Activated CD4-positive, alpha-beta T cell treated with anti-CD3 and anti-CD28 coated beads for 48 hours (primary cell): ENCODE measurements at places on chromosomes 2 and 18.

GRCh38 chr2:46843316-46843715 is 72.3 kb downstream of the MCFD2 start:
- DNase-seq: no peak

- no peak for DNase-seq
Measured at GRCh38 chr2:221590861-221591365, 18.8 kb upstream of the EPHA4 start.

DNA sequence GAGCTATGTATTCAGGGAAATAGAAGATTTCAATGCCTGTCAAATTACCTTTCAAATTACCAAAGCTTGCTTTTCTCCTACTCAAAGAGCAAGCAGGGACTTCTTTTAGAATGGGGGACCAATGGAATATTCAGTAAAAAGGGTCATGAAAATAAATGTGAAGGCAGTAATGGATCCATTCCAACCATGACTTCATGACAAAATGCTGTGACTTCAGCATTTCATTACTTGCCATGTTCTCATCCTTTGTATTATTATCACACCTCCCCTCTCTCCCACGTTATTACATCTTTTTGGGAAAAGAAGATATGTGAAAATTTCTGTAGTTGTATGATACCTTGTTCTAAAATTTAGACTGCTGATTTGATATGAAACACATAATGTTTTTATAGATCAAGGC is 864.0 kb upstream of the FSHR start:
- no peak for DNase-seq

GRCh38 chr18:23872701-23873550 is 141.6 kb upstream of the TTC39C start:
- DNase-seq: peak; percentile 24

DNA sequence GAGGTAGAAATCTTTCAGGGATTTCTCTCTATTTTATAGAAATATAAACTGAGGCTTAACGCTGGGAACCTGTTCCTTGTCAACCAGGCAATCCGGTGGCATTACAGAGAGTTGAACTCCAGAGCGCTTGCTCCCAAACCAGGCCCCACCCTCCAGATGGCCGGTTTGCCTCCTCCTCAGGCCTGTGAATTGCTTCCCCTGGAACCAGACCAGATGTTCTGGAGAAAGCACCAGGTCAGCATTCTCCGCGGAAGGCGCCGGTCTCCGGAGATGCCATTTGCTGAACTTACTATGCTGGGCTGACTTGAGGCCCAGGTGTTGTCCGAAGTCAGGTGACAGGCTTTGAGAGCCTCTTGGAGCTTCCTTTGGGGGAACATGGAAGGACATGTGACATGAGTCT is 17.2 kb downstream of the TNP1 start:
- no peak for DNase-seq

DNA sequence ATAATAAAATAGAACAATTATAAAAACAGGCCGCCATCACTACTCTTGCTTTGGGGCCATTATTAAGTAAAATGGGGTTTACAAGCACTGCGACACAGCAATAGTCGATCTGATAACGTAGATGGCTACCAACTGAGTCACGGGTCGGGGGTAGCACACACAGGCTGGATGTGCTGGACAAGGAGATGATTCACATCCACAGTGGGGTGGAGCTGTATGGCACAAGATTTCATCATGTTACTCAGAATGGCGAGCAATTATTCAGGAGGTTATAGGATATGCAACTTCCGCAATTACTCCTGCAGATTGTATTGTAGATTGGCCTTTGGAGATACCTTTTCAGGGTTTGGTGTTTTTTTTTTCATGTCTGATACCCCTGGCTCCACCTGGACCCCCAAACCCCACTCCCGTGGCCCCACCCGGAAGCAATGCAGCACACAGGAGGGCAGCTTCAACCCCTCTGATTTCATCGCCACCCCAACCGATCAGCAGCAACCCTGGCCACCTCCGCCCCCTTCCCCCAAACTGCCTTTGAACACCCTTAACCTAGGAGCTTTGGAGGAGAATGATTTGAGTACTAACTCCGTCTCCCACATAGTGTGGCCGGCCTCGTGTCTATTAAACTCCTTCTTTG is 21.4 kb upstream of the MLPH start:
- no peak for DNase-seq

GRCh38 chr2:28521663-28522062 is 25.8 kb downstream of the PLB1 start:
- no peak for DNase-seq

DNA sequence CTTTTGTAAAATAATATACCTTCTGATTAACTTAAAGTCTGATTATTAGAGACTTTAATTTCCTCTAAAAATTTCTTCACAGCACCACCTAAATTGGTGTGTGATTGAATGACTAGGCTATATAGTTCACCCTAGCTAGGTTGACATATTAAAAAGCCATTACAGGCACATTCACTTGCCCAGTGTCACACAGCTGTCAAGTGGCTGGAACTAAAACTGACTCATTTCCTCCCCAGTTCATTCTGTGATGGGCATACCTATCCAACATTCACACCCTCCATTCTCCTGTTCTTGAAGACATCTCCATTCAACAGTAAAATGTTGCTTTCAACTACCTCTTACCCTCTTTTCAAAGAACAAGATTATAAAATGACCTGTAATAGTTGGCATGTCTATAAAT is 334.5 kb downstream of the ARHGAP15 start:
- DNase-seq: no peak

- peak; percentile 99 for DNase-seq
Measured at GRCh38 chr2:96148410-96149217, 3.4 kb upstream of the DUSP2 start.

- no peak for DNase-seq
Measured at GRCh38 chr2:163341426-163341825, 394.4 kb downstream of the FIGN start.

DNA sequence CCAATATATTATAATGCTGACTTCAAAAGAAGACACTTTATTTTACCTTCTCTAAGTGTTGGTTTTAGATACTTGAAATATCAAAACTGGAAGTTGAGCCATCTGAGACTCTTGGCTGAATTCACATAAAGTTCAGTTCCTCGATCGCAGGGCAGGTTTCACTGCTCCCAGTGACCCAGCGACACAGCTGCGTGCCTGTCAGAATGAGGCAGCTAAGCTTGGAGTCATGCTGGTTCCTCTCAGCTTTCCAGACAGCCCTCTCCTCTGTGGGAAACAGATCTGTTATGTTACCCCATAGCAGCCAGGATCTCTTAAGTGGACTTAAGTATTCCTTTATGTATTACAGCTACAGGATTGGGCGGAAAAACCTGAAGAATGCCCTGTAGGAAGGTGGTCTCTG is 142.8 kb upstream of the ALPP start:
- DNase-seq: no peak

GRCh38 chr2:174158003-174158402 is 90.3 kb downstream of the OLA1 start:
- peak; percentile 33 for DNase-seq

DNA sequence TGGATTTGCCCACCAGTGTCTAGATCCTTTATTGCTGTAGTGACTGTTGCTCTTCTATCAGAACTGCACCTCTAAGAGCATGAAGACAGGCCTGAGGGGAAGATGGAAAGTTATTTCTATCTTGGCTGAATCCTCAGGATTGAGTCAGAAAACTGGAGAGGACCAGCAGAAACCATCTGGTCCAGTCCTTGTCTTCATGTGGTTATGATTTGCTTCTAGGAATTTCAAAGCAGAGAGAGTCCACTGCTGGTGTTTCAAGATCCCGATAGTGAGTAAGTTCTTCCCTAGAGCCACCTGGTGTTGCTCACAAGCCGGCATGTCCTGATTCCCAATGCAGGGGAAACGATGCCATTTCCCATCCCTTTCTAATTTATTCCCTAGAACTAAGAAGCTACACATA is 84.2 kb downstream of the NCKAP5 start:
- no peak for DNase-seq

GRCh38 chr2:86305915-86306254 is 31.5 kb downstream of the REEP1 start:
- DNase-seq: no peak

GRCh38 chr18:60981682-60982328 is 351.4 kb upstream of the CDH20 start:
- no peak for DNase-seq

GRCh38 chr2:108574332-108574731 is 40.1 kb downstream of the LIMS1 start:
- no peak for DNase-seq

GRCh38 chr18:46110406-46110805 is 6.2 kb downstream of the HAUS1 start:
- no peak for DNase-seq

- DNase-seq: no peak
Measured at GRCh38 chr2:5926871-5927512, 234.8 kb downstream of the SOX11 start.

- no peak for DNase-seq
Measured at GRCh38 chr18:11064106-11064505, 85.3 kb downstream of the PIEZO2 start.

- DNase-seq: no peak
Measured at GRCh38 chr2:109439986-109440385, 173.8 kb downstream of the SEPTIN10 start.

GRCh38 chr2:175627405-175627804 is 374.7 kb downstream of the LNPK start:
- DNase-seq: no peak

DNA sequence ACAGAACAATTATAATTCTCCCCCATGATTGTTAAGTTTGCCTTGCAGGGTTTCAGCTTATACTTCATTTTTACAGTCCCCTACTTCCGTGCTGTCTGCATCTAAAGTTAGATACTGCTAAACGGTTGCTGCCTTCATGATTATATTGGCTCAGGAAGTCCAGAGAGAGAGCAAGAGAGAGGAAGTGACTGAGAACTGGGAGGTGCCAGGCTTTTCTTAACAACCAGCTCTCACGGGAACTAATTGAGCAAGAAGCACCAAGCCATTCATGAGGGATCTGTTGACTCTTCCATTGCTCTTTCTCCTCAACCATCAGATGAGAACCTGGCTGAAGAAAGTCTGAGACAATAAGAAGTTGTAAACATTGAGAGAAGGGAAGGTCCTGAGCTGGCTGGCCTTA is 125.5 kb upstream of the SIX2 start:
- DNase-seq: no peak

- DNase-seq: no peak
Measured at GRCh38 chr18:48770243-48770642, 180.5 kb downstream of the SMAD7 start.

DNA sequence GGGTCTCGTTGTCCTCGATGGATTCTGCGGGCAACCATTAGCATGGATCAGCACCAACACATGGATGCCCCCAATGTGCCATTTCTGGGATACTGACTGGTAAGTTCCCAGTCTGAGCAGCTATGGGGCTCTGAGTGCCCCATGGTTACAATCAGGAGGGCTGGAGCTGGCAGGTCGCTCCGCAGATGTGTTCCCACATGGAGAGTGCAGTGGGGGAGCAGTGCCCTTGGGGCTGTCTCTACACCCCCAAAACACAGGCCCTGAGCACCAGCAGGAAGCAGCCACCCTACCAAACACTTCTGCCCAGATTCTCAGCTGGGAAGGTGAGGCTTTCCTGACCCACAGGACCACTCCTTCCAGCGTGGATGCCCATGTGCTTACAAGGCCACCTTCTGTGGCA is 8.0 kb downstream of the NGEF start:
- DNase-seq: no peak

DNA sequence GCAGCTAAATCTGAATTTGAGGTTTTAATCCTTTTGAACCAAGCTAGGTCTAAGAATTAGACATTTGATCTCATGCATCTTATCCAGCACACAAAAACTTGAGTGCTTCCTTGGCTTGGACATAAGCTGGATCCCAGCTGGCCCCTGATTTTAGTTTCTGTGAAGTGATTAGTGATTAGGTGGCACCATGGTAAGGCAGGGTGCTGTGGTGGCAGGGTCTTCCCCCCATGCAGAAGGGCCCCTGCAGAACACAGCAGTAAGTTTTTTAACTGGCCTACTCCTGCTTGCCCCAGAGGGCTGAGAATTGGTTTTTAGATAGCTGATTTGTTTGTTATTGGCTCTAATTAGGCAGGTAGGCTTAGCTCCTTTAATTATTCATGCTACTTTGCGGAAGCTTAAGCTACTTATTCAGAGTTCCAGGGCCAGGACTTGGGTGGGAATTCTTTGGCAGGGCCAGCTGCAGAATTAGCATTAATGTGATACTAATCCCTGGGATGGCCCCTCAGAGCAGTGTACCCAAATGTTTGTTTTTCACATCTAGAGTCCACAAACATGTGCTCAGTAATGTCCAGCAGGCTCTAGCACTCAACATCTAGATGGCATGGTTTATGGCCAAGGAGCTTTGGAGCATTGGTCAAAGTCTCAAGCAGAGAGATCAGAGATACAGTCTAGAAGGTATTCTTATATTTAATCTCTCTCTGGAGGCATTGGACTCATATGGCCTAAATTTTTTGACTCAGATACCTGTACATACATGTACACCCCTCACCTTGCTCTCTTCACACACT is 99.6 kb downstream of the FMNL2 start:
- DNase-seq: no peak

DNA sequence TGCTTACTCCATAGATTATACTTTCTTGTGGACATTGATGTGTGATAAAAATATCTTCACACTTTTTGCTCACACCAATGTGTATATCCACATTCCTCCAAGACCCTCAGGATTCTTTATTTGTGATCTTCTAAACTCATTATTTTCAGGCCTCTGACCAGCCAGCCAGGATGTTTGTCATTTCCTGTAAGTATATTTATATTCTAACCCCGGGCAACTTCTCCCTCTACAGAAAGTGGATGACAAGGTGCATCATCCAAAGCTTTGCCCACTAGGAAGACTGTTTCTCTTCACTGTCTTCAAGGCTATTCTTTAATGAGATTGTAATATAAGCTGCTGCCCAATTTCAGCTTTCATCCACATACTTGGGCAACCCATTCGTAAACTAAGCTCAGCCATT is 3.6 kb upstream of the CWC22 start:
- DNase-seq: no peak

DNA sequence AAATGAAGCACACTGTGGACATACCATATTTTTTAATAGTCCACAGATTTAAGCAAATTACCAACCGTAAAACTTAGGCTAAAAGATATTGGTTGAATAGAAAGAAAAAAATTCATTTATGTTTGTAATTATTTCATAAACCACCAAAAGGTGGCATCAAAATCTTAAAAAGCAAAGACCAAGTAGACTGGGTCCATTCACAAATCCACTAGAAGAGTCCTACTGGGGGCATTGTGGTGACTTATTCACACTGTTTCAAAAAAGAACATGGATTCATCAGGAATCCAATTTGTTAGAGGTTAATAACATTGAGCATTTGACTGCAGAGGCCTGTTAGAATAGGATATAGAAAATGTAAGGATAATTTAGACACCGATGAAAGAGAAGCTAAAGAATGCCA is 194.9 kb upstream of the KYNU start:
- DNase-seq: no peak
